Progenitor cell of endocrine pancreas (in vitro differentiated cells): ENCODE measurements at places on chromosomes 12 and 14.

- DNase-seq: no peak
Observed at GRCh38 chr14:50979941-50980850, 35.9 kb upstream of the PYGL start.

- no peak for DNase-seq
Observed at GRCh38 chr12:131327521-131328488, 374.1 kb downstream of the ADGRD1 start.

- DNase-seq: peak; percentile 54
Observed at GRCh38 chr14:73786636-73787485, 64.8 kb upstream of the PTGR2 start.

DNA sequence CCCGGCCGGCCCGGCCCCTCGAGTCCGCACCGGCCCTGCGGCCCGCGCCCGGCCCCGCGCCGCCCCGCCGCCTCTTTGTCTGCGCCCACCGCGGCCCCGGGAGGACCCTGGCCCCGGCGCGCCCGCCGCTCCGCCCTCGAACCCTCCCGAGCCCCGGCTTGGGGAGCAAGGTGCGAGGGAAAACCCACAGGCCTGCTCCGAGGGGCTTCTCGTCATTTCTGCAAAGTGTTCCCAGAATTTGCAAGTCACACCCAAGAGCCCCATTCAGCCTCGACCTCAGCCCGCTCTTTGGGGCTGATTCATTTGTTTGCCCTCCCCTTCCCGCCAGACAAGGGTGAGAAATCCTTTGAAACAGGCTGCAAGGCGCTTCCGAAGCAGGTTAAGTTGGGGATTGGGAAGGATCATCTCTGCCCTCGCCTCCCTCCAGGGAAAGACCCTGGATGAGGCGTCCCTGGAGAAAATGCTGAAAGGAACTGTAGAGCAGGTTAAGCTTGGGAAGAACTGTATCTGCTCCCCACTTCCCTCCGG is 325 bp upstream of the CLIP1 start:
- DNase-seq: peak; percentile 22

DNA sequence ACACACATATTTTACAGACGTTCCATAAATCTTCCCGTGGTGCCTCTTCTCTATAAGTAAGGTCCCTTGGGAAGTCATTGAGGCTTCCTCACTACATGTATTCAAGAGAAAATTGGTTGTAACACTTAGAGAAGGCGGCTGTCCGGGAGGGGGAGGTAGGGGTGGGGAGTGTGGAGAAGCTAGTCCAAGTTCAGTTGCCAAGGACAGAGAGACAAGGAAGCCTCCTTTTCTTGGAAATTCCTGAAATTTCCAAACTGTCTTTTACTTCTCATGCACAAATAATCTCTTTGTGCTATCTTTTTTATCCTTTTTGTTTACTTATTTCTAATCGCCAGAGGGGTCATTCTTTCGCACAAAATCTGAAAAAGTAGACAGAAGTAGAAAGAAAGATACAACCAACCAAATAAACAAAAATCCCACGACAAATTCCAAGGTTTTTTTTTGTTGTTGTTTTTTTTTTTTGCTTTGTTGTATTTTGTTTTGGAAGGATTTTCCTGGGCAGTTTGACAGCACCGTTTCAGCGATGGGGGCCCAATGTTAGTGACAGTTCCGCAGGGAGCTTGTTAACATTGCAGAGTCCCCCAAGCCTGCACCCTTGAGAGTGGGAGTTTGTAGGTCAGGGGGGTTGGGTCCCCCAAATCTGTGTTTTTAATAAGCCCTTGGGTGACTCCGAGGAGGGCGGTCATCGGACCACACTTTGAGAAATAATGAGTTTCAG is 45.2 kb downstream of the MAP1LC3B2 start:
- DNase-seq: no peak

DNA sequence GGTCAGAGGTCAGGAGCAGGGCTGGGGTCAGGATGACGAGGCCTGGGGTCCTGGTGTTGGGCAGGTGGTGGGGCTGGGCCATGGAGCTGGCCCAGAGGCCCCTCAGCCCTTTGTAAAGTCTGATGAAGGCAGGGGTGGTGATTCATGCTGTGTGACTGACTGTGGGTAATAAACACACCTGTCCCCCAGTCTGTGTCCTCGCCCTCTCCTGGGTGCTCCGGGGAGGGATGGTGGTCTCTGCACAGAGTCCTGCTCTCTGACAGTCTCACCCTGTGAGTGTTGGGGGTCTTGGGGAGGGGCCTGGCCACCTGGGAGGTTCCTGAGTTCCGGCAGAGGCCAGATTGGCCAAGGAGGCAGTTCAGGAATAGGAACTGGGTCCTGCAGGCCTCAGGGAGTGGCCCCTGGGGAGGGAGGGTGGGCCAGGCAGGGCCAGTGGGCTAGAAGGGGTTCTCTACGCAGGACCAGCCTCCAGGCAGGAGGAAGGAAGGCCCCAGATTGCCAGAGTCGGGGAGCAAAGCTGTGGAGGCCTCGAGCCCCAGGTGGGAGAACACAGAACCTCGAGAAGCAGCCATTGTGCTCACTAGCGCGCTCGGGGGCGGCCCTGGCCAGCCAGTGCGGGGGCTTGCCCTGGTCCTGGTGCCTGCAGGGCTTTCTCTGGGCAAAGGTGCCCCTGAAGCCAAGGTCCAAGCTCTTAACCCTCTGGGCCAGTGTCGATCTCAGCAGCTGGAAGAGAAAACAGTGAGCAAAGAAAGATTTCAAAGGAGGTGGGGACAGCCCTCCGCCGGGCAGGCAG is 14.4 kb downstream of the ACADS start:
- DNase-seq: no peak

DNA sequence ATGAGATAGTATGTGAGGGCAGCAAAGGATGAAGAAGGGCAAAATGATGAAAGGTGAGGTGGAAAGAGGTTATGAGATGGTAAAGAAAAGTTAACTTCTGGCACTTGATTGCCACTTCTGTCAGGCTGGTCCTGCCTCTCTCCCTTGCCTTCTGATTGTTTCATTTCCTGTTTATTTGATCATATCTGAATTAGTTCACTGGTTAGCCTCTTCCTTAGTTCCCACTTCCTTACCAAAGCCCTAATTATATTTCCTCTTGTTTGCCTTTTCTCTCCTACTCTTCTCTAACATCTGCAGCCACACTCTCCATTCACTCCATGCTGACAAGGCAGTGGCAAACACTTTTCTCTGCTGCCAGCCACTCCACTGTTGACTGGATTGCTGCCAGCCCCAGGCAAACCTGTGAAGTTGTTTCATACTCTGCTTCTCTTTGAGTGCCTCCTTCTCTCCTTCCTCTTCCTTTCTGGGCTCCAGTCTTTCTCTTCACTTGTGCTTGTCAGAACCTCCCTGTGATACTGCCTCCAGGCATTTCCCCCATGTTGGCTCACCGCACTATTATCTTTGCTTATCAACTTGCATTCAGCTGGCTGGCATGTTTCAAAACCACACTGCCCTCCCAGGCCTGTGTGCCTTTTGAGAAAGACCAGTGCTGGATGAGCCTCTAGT is 8.1 kb downstream of the PNP start:
- no peak for DNase-seq

DNA sequence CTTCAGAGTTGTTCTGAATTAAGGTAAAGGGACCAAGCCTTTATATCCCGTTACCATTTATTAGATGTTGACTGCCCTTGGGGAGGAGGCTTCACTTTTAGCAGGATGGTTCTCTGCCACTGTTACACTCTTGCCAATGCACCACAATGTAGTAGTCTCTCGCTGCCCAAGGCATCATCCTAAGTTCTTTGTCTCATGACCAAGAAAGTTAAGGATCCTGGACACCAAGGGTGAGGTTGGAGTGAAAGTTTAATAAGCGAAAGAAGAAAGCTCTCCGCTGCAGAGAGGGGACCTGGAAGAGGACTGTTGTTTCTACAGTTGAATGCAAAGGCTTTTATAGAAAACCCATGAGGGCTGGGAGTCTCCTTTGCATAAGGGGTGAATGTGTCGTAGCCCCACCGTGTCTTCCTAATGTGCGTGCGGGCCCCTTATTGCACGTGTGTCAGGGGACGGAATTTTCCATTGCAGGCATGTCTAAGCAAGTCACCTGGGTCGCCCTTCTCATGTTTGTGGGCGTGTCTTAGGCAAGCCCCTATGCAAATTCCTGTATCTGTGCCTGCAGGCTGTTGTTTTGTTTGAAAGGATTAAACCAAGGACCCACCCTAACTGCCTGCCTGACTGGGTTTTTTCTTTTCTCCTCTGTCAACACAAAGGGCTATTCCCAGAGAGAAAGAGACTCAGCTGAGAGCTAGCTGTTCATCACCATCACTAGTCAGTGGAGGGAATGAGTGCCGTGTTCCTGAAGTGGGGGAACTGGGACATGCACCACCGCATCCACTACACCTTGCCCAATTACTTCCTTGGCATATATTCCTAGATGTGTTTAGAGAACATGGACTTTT is 17.6 kb upstream of the RNASE1 start:
- no peak for DNase-seq

DNA sequence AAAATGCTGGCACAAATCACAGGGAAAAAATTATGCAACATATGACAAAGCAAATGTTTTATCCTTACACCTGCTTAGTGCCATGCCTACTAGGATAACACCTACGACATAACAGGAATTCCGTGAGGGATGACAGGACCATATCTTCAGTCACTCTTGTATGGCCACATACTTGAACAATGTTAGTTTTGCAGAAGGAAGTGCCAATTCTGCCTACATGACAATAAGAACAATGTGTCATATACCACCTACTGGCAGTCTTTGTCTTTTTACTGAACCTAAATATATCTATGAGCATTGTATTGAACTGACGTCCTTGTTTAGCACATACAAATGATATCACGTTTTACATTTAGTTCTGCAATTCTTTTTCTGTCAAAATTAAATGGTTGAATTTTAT is 234.0 kb downstream of the ADAMTS20 start:
- no peak for DNase-seq
